ENCODE measurements at places on chromosomes 2 and 18.

DNA sequence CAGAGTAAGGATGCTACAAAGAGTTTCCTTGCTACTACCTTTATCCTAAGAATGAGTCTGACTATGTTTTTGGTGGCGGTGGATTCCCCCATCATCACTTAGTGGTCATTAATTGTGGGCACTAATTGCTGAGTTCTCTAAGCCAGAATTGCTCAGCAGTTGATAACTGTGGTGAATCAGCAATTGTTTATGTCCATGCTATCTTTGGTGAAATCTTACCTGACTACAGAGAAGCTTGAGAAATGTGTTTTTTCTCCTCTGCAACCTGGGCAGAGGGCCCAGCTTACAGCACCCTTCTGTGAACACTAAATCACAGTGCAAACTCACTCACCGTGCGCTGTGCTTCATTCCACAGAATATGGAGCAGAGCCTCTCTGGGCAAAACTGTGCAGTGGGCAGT lies 683.6 kb downstream of the CNTNAP5 start:
- DNase-seq, result no peak

DNA sequence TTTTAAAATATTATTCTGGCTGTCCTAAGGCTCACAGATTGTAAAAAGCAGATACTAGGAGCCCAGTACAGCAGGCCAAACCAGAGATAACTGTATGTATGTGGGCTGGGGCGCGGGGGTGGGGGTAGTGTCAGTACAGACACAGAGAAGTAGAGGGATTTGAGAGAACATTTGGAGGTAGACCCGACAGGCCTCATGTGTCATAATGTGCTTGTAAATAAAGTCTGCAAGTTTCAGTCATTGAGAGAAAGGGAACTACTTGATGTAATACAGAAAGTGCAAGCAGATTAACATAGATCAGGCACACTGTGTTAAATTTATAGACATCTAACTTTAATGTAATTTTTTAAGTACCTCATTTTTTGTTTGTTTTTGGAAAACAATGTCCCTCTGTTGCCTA lies 7.4 kb upstream of the POLI start:
- DNase-seq, result no peak

GRCh38 chr2:218859556-218859987 lies at the start of gene WNT6:
Gene WNT6, plus strand, starts transcription at chr2:218859805. Its CDS starts 233 bp downstream, at chr2:218860038.
- no peak for DNase-seq

DNA sequence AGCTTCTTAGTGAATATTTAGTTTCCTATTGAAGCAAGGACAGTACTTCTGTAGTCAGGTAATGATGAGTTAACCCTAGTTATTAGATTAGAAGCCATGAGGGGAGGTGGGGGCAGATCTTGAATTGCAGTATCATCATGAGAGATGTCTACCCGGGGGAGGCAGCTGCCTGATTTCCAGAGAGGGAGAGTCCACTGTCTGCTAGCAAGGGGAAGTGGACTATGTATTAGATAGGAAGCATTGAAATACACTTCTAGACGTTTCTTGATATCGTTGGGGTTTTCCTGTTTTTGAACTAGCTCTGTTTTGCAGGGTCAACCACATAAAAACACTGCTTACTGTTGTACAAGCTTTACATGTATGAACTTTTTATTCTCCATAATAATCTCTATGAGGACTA lies 38.8 kb downstream of the APLF start:
- DNase-seq, result no peak

DNA sequence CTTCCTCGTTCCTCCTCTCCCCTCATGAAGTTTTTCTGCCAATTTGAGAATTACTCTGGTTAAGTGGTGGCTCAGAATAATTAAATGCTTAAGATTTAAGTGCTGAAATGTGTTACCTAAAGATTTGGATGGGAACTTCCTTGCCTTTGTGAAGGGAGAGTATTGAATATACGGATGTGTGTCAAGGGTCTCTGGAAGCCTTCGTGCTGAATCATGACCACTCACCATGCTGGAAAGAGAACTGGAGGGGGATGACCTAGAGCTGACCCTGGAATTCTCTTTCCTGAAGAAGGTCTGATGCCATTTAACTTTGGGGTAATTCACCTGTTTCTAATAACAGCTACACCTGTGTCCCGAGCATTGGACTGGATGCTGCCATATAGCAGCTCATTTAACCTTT lies 2.2 kb downstream of the MOCOS start:
- DNase-seq, result no peak

DNA sequence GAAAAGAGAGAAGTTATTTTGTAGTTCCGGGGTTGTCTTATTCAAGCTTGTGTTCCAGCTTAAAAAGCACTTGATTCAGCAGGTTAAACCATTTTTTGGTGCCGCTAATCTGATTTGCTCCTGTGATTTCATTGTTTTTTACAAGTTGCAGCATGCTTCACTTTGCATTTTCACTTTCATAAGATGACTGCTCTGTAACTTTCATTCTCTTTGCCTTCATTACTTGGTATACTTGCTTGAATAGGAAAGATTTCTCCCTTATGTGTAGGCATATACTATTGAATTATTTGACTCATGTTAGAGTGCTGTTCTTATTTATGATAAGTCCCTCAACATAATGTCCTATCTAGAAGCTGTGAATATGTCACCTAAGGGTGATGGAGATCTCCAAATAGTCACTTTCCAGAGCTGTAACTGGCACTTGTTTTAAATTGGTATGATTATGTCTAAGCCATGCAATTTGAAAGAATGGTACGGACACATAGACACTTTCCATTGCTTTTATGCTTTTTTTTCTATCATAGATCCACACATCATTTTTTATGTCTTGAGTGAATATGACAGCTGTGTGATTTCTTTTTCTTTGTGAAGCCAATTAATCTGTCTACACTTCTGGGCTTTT lies 254.5 kb downstream of the DSEL start:
- DNase-seq, result no peak

DNA sequence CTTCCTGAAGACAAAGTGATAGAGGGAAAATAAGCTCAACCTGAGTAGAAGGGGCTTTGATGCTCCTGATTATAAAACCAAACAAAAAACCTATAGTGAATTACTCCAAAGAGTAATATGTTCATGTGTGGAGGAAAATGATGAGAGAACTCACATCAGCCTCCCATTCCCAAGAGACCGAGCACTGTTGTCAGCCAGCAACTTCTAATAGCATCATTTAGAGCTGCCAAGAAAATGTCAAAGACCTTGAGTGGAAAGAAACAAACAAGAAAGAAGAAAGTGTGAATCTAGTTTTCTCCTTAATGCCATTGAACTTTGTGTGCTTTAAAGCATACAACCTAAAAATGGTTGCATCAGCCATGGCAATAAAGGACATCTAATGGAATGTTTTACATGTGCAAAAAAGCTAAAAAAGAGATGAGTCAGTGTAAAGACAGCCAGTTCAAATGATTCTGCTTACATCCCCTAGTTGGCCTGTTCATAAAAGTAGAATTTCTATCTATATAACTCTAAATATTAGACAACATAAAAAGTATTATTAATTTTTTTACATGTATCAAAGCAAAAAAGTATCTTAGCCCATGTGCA lies 1066.2 kb downstream of the TDRD15 start:
- no peak for DNase-seq

GRCh38 chr18:59900222-59901128 lies 679 bp downstream of the PMAIP1 start:
- DNase-seq, result no peak

DNA sequence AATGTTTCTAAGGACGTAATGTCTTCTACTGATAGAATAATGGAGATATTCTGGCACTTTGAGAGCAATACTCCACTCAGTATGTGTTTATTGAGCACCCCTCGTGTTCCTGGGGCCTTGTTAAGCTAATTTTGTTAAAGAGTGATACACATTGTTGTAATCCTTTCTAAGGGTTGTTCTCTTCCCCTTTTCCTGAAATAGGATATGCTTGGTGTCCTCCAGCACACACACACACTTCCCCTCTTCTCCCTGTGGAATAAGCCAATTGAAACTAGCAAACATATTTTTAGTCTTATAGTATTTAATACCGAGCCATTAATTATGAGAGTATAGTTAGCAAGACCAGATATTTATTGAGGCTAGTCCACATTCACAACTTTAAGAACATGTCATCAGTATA lies 114.1 kb downstream of the CRIM1 start:
- no peak for DNase-seq

- no peak for DNase-seq
Observed at GRCh38 chr2:232058063-232058877, 96.8 kb downstream of the DIS3L2 start.

- DNase-seq, result no peak
Observed at GRCh38 chr18:35139517-35139916, 98.3 kb downstream of the MAPRE2 start.

- no peak for DNase-seq
Observed at GRCh38 chr2:156481312-156481711, 45.1 kb downstream of the GPD2 start.

DNA sequence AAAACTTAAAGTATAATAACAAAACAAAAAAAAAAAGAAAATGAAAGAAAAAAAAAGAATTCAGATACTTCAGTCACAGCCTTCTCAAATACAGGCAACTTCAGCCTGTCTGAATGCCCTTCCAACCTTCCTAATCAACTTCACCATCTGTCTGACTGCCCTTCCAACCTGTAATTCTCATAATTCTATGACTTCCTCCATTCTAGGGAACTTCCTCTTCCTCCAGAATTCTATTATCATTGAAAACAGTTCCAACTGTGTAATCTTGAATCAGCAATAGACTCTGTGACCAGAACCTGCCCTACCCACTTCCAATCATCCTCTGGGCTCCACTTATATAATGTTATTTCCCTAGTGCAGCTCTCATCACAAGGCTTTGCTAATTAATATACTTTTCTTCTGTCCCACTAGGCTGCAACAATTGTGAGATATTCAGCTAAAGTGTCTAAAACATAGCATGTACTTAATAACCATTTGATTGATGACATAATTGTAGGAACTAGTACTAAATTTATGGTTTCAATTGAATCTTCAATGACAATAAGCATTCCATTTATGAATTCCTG lies 127.3 kb downstream of the UPP2 start:
- no peak for DNase-seq

GRCh38 chr2:176581557-176582165 lies 312.4 kb downstream of the MTX2 start:
- no peak for DNase-seq

DNA sequence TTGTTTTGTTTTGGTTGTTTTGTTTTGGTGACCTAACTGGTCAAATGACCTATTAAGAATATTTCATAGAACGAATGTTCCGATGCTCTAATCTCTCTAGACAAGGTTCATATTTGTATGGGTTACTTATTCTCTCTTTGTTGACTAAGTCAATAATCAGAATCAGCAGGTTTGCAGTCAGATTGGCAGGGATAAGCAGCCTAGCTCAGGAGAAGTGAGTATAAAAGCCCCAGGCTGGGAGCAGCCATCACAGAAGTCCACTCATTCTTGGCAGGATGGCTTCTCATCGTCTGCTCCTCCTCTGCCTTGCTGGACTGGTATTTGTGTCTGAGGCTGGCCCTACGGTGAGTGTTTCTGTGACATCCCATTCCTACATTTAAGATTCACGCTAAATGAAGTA lies at the start of gene TTR:
TSS of gene TTR (plus strand) at position 250 of the 400 bp plus-strand sequence. CDS start at position 276, 26 bp downstream.
- no peak for DNase-seq

GRCh38 chr2:166494140-166494624 lies at the start of gene SCN7A:
Gene SCN7A, minus strand, starts transcription at chr2:166494249. Its CDS starts 16,553 bp downstream, at chr2:166477696.
- DNase-seq, result no peak

DNA sequence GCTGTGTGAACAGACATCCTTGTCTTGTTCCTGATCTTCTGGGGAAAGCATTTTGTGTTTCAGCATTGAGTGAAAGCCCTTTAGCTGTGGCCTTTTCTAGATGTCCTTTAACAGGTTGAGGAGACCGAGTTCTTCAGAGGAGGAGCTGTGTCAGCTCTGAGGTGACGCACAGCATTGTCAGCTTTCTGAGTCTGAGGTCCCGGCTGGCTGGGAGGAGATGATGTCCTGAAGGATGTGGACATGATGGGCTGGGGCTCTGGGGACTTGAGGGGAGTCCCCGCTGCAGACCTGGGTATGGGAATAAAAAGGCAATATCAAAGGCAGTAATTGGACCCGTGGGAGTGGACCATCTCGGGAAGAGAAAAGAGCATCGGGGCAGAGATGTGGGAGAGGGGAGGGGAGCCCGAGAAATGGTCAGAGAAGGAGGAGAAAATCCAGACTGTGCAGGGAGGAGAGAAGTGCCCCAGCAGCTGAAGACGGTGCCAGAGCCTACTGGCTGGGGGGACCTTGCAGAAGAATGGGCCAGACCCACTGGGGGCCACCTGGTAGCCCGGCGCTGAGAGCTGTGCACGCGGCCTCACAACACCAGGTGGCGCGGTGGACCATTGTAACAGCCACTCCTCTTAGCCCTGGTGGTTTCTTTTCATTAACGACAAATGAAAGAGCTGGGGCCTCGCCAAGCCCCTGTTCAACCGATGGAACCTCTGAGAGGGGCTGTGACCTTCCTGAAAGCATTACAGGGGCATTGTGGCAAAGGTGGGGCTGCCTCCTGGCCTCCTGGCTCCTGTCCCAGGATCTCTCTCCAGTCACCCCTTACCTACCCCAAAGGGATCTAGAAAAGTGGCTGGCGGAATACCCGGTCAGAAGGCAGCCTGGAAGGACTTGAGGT lies 61.6 kb downstream of the ST3GAL5 start:
- DNase-seq, result peak; percentile 32

GRCh38 chr2:115910270-115910669 lies 1467.8 kb downstream of the DPP10 start:
- no peak for DNase-seq

DNA sequence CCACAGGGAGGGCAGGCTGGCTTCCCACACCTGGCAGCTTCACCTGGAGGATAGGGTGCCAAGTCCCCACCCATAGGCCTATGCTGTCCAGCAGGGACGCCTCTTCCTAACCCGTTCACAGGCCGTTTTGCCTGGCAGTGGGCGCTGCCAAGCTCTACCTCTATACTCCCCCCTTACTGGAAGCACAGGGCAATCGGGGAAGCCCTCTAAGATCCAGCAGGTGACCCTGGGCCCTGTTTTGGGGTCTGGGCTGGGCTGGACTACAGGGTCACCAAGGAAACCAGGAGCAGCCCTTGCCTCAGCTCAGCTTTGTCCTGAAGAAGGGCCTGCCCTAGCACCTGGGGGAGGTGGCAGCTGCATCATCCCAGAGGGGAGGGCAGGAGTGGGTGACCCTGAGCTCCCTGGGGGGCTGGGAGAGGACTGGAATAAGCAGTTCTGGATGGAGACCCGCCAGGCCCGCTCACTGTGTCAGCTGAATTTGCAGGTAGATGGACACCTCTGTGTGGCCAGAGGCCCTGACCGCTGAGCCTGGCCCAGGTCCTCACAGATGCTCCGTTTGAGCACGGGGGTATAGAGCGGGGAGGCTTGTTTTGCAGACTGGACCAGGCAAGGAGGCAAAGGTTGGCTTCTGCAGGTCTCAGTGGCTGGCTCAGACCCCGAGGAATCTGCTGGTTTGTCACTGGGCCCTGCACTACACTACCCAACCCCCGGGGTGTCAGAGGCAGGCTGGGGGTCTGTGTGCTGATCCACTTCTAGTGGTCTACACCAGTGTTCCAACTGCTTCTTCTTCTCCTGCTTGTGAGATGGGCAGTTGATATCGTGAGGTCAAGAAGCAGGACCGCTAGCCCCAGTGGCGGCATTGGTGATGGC lies 163.1 kb downstream of the ASB1 start:
- DNase-seq, result no peak

DNA sequence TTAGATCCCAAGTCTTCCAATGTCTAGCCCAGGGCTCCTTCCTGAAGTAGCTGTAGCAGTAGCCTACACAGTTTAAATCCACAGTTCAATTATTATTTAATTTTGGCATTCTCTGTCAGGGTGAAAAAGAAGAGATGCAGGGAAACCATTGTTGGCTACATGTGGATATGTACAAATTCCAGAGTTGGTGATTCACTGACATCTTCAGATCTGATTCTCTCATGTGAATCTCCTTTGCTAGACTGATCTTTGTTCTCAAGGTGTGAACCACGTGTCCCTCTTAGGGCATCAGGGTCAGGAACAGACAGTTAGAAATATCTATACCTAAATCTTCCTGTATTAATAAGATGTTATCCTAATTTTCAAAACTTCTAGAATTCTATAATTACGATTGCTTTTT lies 36.7 kb downstream of the ADCYAP1 start:
- no peak for DNase-seq

Data from thoracic aorta (tissue), 2 donors.